ENCODE measurements at places on chromosomes 2 and 18. TPM values are rescaled to one million over a fixed set of nuclear protein-coding genes. Genes with fewer than 3 reads are reported as not detected.

The ANO7 gene
- total RNA-seq: 3.8 TPM

The CAPN14 gene
- total RNA-seq: 0.36 TPM

The FBXO41 gene
- total RNA-seq: 2.1 TPM

The TUBA3D gene
- total RNA-seq: not detected

DNA sequence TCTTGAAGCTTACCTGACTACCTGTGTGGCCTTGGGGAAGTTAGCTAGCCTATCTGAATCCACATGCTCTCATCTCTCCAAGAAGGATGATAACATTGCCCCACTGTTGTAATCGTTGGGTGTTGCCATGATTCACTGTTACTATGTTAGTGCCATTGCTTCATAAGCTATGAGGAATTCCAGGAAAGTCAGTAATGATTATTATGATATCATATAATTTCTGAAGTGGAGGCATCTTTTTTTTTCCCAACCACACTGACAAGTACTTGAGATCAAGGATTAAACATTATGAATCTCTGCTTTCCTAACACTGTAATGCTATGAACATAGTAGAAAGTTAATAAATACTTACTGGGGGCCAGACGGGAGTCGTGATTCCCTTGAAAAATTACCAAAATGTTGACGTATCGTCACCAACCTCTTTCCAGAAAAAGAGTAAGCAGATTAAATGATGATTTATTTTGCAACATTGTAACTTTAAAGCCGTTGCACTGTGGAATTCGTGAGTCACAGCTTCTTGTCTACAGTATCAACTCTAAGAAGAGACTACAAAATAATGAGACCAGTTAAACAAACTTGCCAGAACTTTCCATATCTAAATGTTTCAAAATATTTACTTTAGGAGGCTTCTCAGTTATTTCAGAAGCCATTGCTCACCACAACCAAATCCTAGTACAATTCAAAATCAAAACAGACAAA, 459.9 kb downstream of the PIK3C3 start:
- DNase-seq: no peak

GRCh38 chr18:49618742-49619681, 57.2 kb downstream of the LIPG start:
- no peak for DNase-seq

- DNase-seq: no peak
These were observed 24.0 kb upstream of the CTIF start for GRCh38 chr18:48514786-48515185.

- DNase-seq: no peak
These were observed 32.6 kb upstream of the AGPS start for GRCh38 chr2:177359836-177360595.

GRCh38 chr2:181877181-181877664, 14.3 kb upstream of the ITPRID2 start:
- DNase-seq: no peak

- DNase-seq: no peak
These were observed 37.9 kb downstream of the CCDC150 start for GRCh38 chr2:196677404-196677803.

DNA sequence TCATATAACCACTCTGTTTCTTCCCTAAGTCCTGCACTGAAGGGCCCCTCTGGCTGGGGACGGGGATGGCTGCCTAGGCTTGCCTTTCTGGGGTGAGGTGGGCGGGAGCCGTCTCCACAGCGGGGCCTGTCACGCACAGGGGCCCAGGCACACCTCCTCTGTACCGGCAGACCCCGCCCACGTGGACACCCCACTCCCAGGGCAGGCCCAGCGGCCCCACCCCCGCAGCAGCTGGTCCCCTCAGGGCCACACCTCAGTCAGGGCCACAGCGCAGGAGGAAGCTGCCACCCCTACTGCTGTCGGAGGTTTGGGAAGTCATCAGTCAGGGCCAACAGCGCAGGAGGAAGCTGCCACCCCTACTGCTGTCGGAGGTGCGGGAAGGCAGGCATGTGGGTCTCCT, 257.6 kb upstream of the RAB6C start:
- no peak for DNase-seq

GRCh38 chr2:100887713-100888495, 68.0 kb downstream of the NPAS2 start:
- no peak for DNase-seq

DNA sequence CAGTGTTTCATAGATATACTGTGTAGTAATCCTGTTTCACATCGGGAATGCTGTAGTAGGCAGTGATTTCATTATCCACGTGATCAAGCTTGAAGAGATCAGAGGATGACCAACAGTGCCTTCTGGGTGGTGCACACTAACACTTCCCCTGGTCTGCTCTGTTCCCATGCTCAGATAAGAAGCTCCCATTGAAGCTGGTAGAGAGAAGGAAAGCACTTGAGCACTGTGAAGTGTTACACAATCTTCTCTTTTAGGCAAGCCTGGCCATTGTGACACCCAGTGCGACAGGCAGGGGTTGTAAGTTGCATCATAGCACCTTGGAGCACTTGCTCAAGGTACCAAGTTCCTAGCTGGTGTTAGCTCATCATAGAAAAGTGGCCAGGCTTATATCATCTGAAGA, 30.6 kb upstream of the GPD2 start:
- no peak for DNase-seq

- no peak for DNase-seq
These were observed 88.2 kb upstream of the RAPGEF4 start for GRCh38 chr2:172647439-172647838.

- no peak for DNase-seq
These were observed 85.8 kb upstream of the FAM237A start for GRCh38 chr2:206556357-206556949.

Data from sciatic nerve (tissue), 2 donors.